ENCODE measurements at places on chromosomes 6 and 20.

DNA sequence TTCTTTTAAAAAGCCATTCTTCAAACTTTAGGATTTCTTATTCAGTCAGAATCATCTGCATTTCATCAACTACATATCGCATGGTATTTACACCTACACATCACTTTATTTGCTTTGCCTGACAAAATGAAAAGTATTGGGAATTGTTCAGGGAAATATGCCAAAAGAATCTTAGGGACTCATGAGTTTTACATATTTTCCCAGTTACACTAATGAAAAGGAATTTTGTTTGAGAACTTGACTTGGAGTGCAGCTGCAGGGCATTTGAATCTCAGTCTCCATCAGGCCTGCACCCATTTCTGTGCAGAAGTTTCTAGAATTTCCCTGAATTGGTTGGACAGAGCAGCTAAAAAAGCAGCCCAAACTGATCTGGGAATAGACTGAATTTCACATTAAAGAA is 65.3 kb downstream of the MTHFD1L start:
- no peak for DNase-seq

DNA sequence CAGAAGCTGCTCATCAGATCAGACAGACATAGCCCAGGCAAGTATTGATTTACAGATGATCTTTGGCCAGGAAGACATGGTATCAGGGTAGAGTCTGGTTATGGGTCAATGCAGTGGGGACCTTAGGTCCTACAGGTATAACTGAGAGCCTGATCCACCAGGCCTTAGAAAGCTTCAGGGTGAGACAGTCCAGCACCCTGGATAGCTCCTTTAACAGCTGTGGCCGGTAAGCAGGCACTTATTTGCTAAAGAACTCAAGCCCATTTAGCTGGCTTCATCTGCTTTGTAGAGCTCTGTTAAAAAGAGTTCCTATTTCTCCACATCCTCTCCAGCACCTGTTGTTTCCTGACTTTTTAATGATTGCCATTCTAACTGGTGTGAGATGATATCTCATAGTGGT is 39.6 kb downstream of the ESR1 start:
- DNase-seq: no peak

- DNase-seq: no peak
Observed at GRCh38 chr20:44054849-44055248, 132.1 kb downstream of the JPH2 start.

DNA sequence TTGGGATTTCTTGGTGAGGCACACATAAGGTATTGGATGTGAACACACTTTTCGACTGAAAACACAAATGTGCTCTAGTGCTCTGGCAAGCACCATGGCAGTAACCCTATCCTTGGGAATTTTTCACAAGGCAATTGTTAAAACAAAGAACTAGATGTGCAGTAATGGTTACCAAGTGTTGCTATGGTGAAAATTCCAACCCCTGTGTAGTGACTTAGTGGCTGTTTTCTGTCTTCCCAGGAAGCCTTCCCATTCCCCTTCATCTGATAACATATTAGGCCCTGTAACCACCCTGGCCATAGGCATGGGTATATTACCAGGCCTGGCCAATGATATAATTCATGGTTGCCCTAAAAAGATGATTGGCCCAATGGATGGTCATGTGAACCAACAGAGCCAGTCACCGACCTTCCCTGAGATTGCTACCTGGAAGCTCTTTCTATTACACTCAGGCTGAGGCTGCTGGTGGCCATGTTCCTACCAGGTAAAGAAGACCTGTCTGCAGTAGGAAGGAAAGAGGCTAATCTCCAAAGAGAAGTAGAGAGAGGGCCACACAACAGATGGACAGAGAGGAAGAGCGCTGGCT is 4.1 kb downstream of the C20orf202 start:
- no peak for DNase-seq

- DNase-seq: no peak
Observed at GRCh38 chr6:88989215-88989614, 25.8 kb upstream of the RNGTT start.

Data from DMS153 (cell line).